ENCODE measurements at places on chromosomes 5 and 9. TPM values are rescaled to one million over a fixed set of nuclear protein-coding genes. Genes with fewer than 3 reads are reported as not detected.

Gene DOCK2
- 0.75 TPM for total RNA-seq

Gene ABO
- not detected for total RNA-seq

Gene PCDHB6
- total RNA-seq, result 0.08 TPM

Gene SV2C
- total RNA-seq, result not detected

Gene TRPM3
- total RNA-seq, result 11.9 TPM

Gene FREM1
- under 0.01 TPM for total RNA-seq

Gene PFN3
- not detected for total RNA-seq

Gene CCDC180
- total RNA-seq, result 0.45 TPM

Gene PCDHA4
- 0.23 TPM for total RNA-seq

Gene WDR31
- 0.83 TPM for total RNA-seq

Gene RNF44
- 2.1 TPM for total RNA-seq

Gene HMCN2
- total RNA-seq, result under 0.01 TPM

Gene FAT2
- under 0.01 TPM for total RNA-seq

Gene KLF9
- total RNA-seq, result 16.4 TPM
